ENCODE measurements at places on chromosomes 1 and 21. TPM values are rescaled to one million over a fixed set of nuclear protein-coding genes. Genes with fewer than 3 reads are reported as not detected.
A peak's percentile ranks its signal among the peaks of the same experiment; 100 is the strongest.

GRCh38 chr1:209899948-209900347 lies 38.1 kb upstream of the SYT14 start:
- no peak overlapping the region for H3K4me3 ChIP-seq
- DNase-seq = peak; percentile 62
- peaks cover 8% of the 10 kb centered on the region for H3K4me1 ChIP-seq
- no peaks in the 10 kb centered on the region for H3K36me3 ChIP-seq
- no peaks in the 10 kb centered on the region for H3K27me3 ChIP-seq

DNA sequence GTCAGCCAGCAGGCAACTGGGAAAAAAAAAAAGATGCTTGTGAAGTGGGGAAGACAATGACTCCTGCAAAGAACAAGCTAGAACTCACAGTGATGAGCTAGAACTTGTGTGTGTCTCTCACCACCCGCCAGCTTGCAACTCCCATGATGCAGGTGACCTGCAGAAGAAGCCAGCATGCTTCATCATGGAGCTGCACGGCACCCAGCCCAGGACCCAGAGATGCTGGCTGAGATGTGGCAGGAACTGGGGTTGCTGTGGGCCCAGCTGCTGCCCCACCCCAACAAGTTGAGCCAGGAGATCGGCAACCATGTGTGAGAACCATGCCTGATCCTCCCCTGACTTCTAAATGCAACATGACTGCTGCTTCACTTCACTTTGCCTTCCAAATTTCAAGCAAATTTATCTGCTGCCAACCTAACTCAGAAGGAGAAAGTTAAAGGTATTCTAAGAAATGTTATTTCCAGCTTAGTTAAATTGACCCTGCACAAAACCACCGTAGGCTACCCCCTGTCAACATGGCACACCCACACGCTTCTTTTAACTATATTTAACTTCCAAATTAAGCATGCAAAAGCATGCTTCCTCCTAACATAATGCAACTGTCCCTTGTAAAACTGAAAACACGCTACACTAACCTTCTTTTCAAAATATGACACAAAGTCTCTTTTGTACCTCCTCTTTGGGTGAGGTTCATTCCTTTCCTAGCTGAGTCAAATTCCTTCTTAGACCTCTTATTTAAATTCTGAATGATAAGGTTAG lies 166.0 kb upstream of the IGSF21 start:
- H3K27ac ChIP-seq = no peak overlapping the region
- no peak overlapping the region for H3K4me3 ChIP-seq
- no peak for DNase-seq
- H3K27me3 ChIP-seq = no peaks in the 10 kb centered on the region
- H3K4me1 ChIP-seq = no peaks in the 10 kb centered on the region
- H3K36me3 ChIP-seq = no peaks in the 10 kb centered on the region

- H3K27me3 ChIP-seq = no peaks in the 10 kb centered on the region
- H3K27ac ChIP-seq = no peak within 1 kb of the TSS
- H3K36me3 ChIP-seq = no peaks in the 10 kb centered on the region
- no peak within 1 kb of the TSS for H3K4me3 ChIP-seq
- H3K4me1 ChIP-seq = peaks cover 3% of the 10 kb centered on the region
Measured at GRCh38 chr1:74673351-74674111, at the start of gene ERICH3. Gene ERICH3 (minus strand): TSS chr1:74673792. CDS start chr1:74673519, 273 bp downstream.

- no peak for DNase-seq
- peaks cover 6% of the 10 kb centered on the region for H3K4me1 ChIP-seq
- 0 out of 3 replicates have a peak, but pooled peaks cover 3% of the 10 kb centered on the region for H3K36me3 ChIP-seq
- peak overlapping the region; percentile 93 for H3K4me3 ChIP-seq
- no peaks in the 10 kb centered on the region for H3K27me3 ChIP-seq
Measured at GRCh38 chr1:165697491-165697880, 876 bp downstream of the ALDH9A1 start.

The LCE3E gene
- total RNA-seq = not detected

DNA sequence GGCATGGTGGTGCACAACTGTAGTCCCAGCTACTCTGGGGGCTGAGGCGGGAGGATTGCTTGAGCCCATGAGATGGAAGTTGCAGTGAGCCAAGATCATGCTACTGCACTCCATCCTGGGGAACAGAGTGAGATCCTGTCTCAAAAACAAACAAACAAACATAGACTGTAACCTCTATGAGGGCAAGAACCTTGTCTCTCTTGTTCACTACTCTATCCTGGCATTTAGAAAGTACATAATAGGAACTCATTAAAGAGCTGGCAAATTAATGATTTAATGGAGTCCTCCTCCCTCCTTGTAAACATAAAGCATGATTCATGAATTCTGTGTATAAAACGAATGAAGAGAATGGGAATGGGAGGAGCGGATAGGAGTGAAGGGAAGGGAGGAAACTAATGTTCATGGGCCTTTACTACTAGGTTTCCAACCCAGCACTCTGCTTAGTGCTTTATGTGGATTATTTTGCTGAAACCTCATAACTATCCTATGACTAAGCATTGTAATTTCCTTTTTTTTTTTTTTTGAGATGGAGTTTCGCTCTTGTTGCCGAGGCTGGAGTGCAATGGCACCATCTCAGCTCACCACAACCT lies 8.6 kb downstream of the LMOD1 start:
- no peak overlapping the region for H3K4me3 ChIP-seq
- no peak for DNase-seq
- H3K27me3 ChIP-seq = no peaks in the 10 kb centered on the region
- peaks cover 26% of the 10 kb centered on the region for H3K4me1 ChIP-seq

- DNase-seq = no peak
- no peak overlapping the region for H3K4me3 ChIP-seq
- H3K4me1 ChIP-seq = peaks cover 16% of the 10 kb centered on the region
- H3K27me3 ChIP-seq = no peaks in the 10 kb centered on the region
Measured at GRCh38 chr21:26169061-26169610, 1.4 kb downstream of the APP start.

GRCh38 chr21:45889961-45890360 lies 91.6 kb upstream of the COL6A1 start:
- no peak for DNase-seq
- H3K27me3 ChIP-seq = peaks cover 36% of the 10 kb centered on the region
- no peak overlapping the region for H3K4me3 ChIP-seq
- no peak overlapping the region for H3K27ac ChIP-seq

The GPR52 gene
- total RNA-seq = 0.98 TPM

DNA sequence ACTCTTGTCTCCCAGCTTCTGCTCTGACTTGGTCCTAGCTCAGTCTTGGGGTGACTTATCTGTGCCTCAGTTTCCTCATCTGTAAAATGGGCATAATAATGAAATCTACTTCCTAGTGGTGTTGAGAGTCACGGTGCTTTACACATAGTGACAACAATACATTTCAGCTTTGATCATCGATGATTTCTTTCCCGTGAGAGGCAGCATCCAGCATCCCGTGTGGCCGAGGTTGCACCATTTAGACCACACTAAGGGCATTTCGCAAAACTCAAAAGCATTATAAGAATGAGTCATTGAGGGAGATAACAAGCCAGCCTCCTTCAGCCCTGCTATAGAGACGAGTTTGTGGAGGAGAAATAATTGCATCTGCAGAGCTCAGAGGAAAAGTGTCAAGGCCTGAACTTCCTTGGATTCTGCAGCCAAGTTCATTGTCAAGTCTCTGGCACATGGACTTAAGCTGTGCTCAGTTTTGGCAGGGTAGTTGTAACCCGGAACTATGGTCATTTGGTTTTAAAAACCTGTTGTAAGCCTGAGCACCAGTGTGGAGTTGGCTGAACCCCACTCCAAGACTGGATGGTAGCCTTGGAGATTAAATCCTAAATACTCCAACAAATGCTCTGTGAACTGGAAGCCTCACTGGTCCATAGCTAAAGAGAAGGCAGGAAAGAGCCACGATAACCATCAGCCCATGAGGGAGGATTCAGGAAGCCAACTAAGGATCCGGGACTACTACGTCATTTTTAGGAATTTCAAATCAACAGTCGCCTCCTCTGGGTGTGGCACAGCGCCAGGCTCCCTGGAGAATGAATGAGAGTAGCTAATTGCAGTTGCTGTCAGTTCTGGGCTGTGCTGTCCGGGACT lies 64.2 kb downstream of the TCP10L start:
- H3K4me1 ChIP-seq = peaks cover 22% of the 10 kb centered on the region
- no peak overlapping the region for H3K27ac ChIP-seq
- DNase-seq = no peak
- H3K36me3 ChIP-seq = no peaks in the 10 kb centered on the region

DNA sequence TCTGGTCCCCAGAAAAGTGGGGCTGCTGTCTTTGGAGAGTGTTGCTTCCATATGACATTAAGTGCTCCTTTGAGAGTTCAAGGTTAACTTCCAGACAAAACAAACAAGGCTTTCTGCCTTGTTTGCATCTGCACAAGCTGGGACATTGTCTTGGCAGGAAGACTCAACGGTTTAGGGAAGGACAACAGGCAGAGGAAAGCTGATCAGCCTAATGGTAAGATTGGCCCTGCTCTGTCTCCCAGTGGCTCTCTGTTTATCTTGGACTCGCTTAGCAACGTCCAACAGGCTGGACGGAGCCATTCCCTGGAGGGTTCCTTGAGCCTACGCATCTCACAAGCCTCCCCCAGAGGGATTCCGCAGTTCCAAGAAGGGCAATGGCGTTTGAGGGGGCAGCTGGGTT lies 62.2 kb upstream of the SLC44A3 start:
- no peak overlapping the region for H3K27ac ChIP-seq
- H3K4me3 ChIP-seq = no peak overlapping the region
- DNase-seq = no peak
- no peaks in the 10 kb centered on the region for H3K36me3 ChIP-seq
- H3K4me1 ChIP-seq = peaks cover 5% of the 10 kb centered on the region

Measured in K562 (cell line).